ENCODE measurements at places on chromosomes 1 and 21. TPM values are rescaled to one million over a fixed set of nuclear protein-coding genes. Genes with fewer than 3 reads are reported as not detected.

The CCDC185 gene
- total RNA-seq = not detected

The ZBTB8B gene
- total RNA-seq = not detected

The SPOCD1 gene
- total RNA-seq = 71.4 TPM

The LRRN2 gene
- under 0.01 TPM for total RNA-seq

The AGL gene
- total RNA-seq = 11.4 TPM

The GBP4 gene
- 0.77 TPM for total RNA-seq

The C21orf91 gene
- total RNA-seq = 9.4 TPM

The OR2T33 gene
- not detected for total RNA-seq

The MEX3A gene
- 0.89 TPM for total RNA-seq

The ITLN2 gene
- total RNA-seq = not detected

The SLAMF7 gene
- not detected for total RNA-seq

The DYRK3 gene
- total RNA-seq = 62.2 TPM

The CLEC20A gene
- total RNA-seq = not detected

All from uterine smooth muscle cell (primary cell).